Suppressor macrophage treated with lipopolysaccharide for 1 hour (primary cell): ENCODE measurements at places on chromosomes 7 and 10.

DNA sequence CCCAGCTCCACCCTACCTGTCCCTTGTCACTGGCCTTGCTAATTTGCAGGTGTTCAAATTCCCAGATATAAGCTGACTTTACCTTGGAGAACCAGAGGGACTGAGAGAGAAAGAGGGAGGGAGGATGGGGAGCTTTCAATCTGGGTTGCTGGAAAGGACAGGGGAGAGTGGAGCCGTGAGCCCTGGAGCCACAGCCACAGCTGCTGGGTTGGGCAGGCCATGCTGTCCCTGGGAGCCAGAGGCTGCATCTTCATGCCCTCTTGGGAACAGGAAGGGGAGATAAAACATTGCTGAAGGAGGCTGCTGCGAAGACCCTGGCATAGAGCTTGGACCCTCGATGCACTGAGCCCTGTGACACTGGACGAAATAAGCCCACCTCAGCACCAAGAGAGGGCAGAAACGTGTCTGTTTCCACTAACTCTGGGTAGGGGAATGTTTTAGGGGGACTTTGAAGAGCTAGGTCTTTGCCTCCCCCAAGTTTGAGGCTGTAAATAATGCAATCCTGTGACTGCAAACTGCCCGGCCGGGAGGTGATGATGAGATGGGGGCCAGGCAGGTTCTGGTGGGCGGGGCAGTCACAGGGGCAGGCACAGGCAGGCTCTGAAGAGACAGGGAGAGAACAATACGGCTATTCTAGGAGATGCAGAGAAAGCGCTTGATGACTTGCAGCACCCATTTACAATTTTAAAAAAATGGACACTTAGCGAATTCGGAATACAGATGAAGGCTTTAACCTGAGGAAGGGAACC lies 5.8 kb upstream of the JAKMIP3 start:
- no peak for DNase-seq

DNA sequence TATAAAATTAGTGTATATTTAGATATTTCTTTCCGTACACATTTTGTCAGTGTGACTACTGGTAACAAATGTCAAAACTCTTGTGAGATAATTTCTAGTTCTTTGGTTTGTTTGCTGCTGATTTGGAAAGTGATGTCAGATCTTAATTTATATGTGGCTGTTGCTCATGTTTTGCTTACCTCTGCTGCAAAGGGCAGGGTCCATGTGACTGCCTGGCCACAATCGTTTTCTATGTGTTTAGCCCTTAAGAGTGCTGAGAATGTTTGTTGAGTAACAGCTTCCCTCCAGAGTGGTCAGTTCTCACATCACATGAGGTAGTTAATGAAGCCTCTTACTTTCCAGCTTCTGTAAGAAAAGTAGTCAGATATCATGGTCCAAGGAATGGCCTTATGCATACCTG lies 4.2 kb downstream of the NRBF2 start:
- DNase-seq, result peak; percentile 77

- DNase-seq, result no peak
Observed at GRCh38 chr7:22610951-22611757, 111.2 kb upstream of the STEAP1B start.

GRCh38 chr10:26728957-26729356 lies 31.5 kb downstream of the PDSS1 start:
- no peak for DNase-seq

DNA sequence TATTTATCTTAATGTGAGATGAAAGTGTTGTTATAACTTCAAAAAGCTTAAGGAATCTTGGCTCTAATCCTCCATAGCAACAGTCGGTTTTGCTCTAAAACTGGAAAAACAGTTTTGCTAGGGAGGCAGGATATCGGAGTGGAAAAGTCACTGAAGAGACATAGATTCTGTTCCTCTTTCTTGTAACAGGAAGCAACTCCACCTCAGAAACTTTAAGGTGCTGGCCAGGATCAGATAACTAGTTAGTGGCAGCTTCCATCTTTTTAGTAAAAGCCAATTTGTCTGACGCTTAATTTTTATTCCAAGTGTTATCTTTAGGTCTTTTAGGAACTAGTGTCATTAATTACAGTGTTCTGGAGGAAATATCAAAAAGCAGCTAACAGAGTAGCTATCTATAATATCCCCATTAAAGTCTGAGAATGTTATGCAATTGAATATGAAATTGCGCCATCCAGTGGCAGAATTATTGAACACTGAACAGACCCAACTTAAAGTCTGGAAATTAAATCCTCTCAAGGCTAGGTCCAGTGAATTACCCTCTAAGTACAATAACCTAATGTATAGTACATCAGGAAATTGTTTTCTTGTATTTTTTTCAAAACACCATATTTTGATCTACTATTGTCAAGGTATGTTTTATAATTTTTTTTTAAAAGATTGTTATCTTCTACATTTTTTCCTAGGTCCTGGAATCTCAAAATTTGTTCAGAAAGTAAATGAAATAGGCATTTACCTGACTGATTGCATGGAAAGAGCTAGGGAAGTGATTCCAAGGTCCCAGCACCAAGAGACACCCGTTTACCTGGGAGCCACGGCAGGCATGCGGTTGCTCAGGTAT lies 65.9 kb upstream of the CC2D2B start:
- DNase-seq, result peak; percentile 68

- DNase-seq, result peak; percentile 71
Observed at GRCh38 chr7:137978464-137979237, 23.2 kb downstream of the CREB3L2 start.

- DNase-seq, result no peak
Observed at GRCh38 chr7:91657483-91658071, 222.9 kb downstream of the MTERF1 start.

- no peak for DNase-seq
Observed at GRCh38 chr7:141841385-141841784, at the start of gene PRSS37. TSS of gene PRSS37 (minus strand) at chr7:141841485. CDS start at chr7:141841049, 436 bp downstream.

DNA sequence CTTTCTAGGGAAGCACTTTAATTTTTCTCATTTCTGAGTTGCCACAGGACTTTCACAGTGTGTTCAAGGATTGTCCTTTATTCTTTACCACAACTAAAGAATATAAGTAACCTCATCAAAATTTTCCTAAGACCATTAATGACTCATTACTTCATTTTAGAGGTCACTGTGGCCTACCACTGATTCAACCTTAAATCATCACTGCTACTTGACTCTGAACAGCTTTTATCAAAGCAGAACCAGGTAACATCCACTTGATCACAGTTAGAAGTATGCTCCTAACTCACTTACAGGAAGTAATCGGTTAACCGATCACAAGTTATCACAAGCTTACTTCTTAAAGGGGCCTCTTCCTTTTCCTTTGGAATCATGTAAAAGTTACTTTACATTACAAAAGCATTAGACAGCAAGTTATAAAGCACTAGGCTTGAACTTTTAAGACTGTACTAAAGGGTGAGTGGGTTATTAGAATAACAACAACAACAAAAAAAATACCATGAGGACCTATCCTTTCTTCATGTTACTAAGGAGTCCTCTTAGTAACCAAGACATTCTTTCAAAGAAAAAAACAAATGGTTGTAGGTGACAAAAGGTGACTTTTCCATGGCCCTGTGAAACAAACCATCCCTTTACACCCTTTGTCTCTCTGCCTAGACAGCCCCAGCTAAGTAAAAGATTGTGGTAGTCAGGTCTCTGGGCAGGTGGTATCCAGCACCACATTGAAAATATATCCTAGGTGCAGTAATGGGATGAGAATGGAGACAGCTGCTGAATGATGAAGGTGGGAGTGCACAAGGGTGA lies 40.0 kb upstream of the PDK4 start:
- DNase-seq, result peak; percentile 40

- peak; percentile 78 for DNase-seq
Observed at GRCh38 chr7:30232391-30232790, 52.0 kb upstream of the ZNRF2 start.

GRCh38 chr10:112230325-112230988 lies 46.9 kb upstream of the GPAM start:
- no peak for DNase-seq

DNA sequence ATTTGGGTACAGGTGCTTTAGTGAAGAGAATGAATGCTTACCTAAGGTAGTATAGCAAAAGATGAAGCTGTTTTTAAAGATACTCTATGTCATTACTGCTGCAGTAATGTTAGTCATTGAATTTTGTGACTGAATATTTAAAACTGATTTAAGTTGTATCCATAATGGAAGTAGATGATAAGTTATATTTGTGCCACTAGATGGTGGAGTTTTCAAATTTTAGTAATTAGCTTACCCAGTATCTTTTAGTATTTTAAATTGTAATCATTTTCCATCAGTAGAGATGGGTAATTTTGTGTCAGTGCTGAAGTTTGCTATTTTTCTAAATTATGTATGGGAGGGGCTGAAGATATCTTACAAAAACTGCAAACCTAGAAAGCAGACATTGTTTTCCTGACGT lies 25.2 kb downstream of the HBP1 start:
- no peak for DNase-seq

- DNase-seq, result no peak
Observed at GRCh38 chr10:126290232-126290631, 98.0 kb downstream of the ADAM12 start.

- no peak for DNase-seq
Observed at GRCh38 chr10:106525835-106526234, 638.7 kb downstream of the SORCS1 start.

GRCh38 chr10:132175408-132175807 lies 11.3 kb upstream of the DPYSL4 start:
- DNase-seq, result no peak

- DNase-seq, result no peak
Observed at GRCh38 chr10:49744924-49745605, 17.1 kb downstream of the OGDHL start.

- no peak for DNase-seq
Observed at GRCh38 chr10:1094112-1095057, 38.2 kb downstream of the WDR37 start.

- no peak for DNase-seq
Observed at GRCh38 chr7:32059289-32060011, 10.8 kb downstream of the PDE1C start.

- peak; percentile 90 for DNase-seq
Observed at GRCh38 chr10:70267161-70267933, 16.5 kb downstream of the NPFFR1 start.

- DNase-seq, result no peak
Observed at GRCh38 chr10:77578583-77579227, 58.9 kb downstream of the KCNMA1 start.

GRCh38 chr7:16326106-16326505 lies 95.2 kb downstream of the CRPPA start:
- no peak for DNase-seq

DNA sequence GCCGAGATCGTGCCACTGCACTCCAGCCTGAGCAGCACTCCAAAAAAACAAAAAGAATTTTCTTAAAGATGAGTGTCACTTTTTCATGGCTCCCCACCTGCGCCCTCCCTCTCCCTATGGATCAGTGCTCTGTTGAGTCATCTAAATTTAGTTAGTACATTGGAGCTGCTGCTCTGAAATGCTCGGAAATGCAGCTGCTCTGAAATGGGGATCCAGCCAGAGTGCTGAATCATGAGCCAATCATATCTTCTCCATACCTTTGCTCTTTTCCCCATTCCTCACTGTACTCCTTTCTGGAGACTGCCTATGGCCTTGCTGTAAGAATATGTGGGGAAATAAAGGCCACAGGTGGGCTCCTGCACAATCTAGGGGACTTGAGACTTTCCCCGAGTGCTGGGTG lies 188.8 kb downstream of the ZNF438 start:
- DNase-seq, result no peak

DNA sequence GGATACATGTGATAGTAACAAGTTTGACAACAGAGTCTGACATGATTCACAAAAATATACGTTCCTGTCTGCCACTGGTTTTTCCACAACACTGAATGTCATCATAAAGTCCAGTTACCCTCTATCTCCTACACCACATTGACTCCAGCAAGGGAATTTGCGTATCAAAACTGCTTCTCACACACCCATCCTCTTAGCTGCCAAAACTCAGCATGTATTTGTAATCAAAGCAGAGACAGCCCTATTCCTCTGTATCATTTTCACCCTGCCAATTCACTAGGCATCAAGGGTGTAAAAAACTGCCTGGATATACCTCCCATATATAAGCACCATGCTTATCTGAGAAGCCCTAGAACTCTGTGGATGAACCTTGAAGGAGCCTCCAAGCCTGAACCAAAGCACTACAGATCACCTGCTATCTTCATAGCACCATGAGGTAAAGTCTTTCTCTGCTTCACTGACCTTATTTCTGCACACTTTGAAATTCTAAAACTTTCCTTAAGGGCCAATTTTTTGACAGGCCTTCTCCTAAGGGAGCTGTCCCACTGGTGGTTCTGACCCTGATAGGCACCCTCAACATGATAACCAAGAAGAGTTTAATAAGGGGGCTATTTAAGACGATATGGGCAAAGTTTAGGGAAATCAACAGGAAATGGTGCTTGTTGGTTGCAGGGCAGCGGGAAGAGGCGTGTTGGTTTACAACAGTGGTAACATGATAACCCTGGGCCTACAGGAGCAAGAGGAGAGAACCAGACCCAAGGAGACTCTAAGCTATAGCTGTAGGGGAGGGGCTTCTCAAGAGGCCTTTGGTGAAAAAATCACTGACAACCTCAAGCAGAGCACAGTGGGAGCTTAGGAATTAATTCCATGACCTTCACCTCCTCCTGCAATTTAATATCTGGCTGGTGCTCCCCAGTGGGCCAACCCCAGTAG lies at the start of gene IFIT1B:
Gene IFIT1B, plus strand, starts transcription at position 352 of the 933 bp plus-strand sequence. Its CDS starts 80 bp downstream, at position 432.
- no peak for DNase-seq

DNA sequence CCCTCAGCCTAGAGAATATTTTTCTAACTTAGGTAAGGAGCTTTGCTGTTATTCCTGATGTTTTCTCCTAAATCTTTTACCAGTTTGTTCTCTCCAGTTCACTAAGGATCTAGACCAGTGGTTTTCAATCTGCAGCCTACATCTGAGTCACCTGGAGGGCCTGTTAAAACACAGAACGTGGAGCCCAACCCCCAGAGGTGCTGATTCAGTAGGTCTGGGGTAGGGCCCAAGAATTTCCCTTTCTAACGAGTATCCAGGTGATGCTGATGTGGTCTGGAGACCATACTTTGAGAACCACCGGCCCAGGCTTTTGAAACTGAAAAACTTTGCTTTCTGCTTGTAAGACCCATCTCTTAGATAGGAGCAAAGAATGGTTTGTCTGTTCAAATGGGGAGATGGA lies 51.2 kb upstream of the KMT2E start:
- no peak for DNase-seq

DNA sequence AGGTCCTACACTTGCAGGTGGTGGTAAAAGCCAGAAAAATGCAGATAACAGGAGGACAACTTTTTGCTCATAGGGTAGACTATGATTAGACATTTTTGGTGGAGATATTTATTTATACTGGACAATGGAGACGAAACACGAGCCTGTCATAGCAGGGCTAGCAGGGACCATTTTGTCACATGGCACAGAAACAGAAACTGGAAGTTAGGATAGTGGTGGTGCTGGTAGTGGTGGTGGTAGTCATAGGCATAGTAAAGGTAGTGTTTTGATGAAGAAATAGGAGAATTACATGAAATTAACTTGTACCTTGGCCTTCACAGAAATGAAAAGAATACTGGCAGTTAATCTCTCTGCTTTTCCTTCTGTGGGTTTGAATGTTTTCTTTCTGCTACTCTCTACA lies 8.8 kb upstream of the MGAM start:
- no peak for DNase-seq

DNA sequence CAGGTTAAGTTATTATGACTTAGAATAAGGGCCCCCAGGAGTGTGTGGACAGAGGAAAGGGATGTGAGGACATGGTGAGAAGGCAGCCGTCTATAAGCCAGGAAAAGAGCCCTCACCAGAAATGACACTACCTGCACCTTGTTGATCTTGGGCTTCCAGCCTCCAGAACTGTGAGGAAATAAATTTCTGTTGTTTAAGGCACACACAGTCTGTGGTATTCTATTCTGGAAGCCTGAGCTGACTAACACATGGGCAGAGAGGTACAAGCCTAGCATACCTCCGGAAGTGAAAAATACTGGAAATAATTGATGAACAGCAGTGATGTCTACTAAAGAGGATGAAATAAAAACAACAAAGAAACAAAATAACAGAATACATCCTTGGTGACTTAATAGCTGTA lies 46.1 kb upstream of the GRB10 start:
- DNase-seq, result no peak
